MCF 10A (cell line): ENCODE measurements at places on chromosomes 4 and X.

GRCh38 chrX:119693040-119693995, at the start of gene SEPTIN6:
SEPTIN6 (minus strand) TSS chrX:119693168; CDS start chrX:119693105, 63 bp downstream.
- peak; percentile 54 for DNase-seq
- no peak within 1 kb of the TSS for H3K27ac ChIP-seq
- peaks cover 15% of the 10 kb centered on the region for H3K27me3 ChIP-seq
- no peaks in the 10 kb centered on the region for H3K4me1 ChIP-seq

- no peak overlapping the region for H3K4me3 ChIP-seq
- H3K36me3 ChIP-seq: no peaks in the 10 kb centered on the region
Measured at GRCh38 chrX:12901486-12901885, 4.9 kb upstream of the TLR8 start.

GRCh38 chr4:98110214-98110613, 33.1 kb downstream of the STPG2 start:
- no peaks in the 10 kb centered on the region for H3K4me1 ChIP-seq
- H3K4me3 ChIP-seq: no peak overlapping the region
- H3K27ac ChIP-seq: no peak overlapping the region

GRCh38 chr4:13142726-13143125, 341.4 kb downstream of the RAB28 start:
- H3K27ac ChIP-seq: no peak overlapping the region
- no peak for DNase-seq
- H3K4me1 ChIP-seq: no peaks in the 10 kb centered on the region

DNA sequence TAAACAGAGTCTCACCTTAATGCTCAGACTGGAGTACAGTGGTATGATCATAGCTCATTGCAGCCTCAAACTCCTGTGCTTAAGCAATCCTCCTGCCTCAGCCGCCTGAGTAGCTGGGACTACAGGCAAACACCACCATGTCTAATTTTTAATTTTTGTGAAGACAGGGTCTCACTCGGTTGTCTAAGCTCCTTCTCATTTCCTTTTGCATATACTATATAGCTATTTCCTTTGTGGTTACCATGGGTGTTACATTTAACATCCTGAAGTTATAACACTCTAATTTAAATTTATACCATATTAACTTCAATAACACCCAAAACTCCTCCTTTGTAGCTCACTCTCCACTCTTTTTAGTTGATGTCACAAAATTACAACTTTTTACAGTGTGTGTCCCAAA, 114.3 kb downstream of the DCK start:
- no peak overlapping the region for H3K4me3 ChIP-seq
- H3K36me3 ChIP-seq: no peaks in the 10 kb centered on the region
- no peak overlapping the region for H3K27ac ChIP-seq
- no peak for DNase-seq
- no peaks in the 10 kb centered on the region for H3K4me1 ChIP-seq

GRCh38 chrX:103061486-103061885, 2.5 kb downstream of the BEX1 start:
- H3K36me3 ChIP-seq: no peaks in the 10 kb centered on the region
- DNase-seq: no peak
- no peaks in the 10 kb centered on the region for H3K4me1 ChIP-seq
- no peak overlapping the region for H3K27ac ChIP-seq
- peaks cover 44% of the 10 kb centered on the region for H3K27me3 ChIP-seq

- H3K4me3 ChIP-seq: no peak overlapping the region
- H3K36me3 ChIP-seq: no peaks in the 10 kb centered on the region
- no peak overlapping the region for H3K27ac ChIP-seq
- peaks cover 10% of the 10 kb centered on the region for H3K27me3 ChIP-seq
- no peak for DNase-seq
Measured at GRCh38 chrX:95919605-95920004, 765.0 kb upstream of the DIAPH2 start.

GRCh38 chr4:33831442-33832066, 2412.8 kb downstream of the ARAP2 start:
- DNase-seq: no peak
- H3K27me3 ChIP-seq: no peaks in the 10 kb centered on the region
- H3K4me1 ChIP-seq: no peaks in the 10 kb centered on the region
- no peak overlapping the region for H3K27ac ChIP-seq
- no peak overlapping the region for H3K4me3 ChIP-seq
- H3K36me3 ChIP-seq: no peaks in the 10 kb centered on the region

GRCh38 chrX:7261672-7262332, 113.8 kb upstream of the PUDP start:
- DNase-seq: no peak
- H3K36me3 ChIP-seq: no peaks in the 10 kb centered on the region
- H3K27me3 ChIP-seq: no peaks in the 10 kb centered on the region

- H3K27ac ChIP-seq: no peak overlapping the region
- no peak overlapping the region for H3K4me3 ChIP-seq
- peaks cover 18% of the 10 kb centered on the region for H3K36me3 ChIP-seq
- no peaks in the 10 kb centered on the region for H3K4me1 ChIP-seq
- peaks cover 35% of the 10 kb centered on the region for H3K27me3 ChIP-seq
Measured at GRCh38 chrX:130247996-130248395, 20.7 kb downstream of the ZNF280C start.

DNA sequence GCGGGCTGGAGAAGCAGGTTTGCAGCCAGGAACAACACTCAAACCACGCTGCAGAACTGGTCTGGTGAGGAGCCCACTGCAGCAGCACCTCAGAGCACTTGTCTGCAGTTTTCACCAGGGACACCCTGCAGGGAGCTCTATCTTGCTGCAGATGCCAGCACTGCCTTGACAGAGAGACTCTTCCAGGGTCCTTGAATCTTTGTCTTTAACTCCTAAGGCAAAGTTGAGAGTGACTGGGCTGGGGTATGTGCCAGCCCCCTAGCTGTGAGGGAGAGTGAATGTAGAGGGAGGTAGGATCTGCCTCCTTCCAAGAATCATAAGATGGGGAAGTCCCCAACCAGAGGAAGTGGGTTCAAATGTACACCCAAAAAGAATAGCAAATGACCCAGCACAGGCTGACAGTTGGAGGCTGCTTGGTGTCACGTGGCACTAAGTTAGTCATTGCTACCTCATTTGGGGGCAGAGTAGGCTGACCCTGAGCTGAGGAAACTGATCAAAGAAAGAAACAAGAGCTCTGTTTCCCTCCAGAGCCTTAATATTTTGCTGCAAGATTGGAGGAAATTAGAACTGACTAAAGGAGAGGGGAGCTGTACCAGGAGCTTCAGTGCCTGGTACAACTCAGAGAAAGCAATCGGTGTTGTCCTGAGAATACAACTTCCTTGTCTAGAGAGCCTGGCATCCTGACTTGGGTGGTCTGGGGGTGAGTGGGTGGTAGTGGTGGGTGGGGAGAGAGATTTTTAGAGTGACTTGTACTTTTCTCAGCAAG, 28.2 kb upstream of the HUWE1 start:
- no peak overlapping the region for H3K27ac ChIP-seq
- H3K27me3 ChIP-seq: peaks cover 29% of the 10 kb centered on the region
- peak; percentile 21 for DNase-seq
- no peak overlapping the region for H3K4me3 ChIP-seq
